Endothelial cell of umbilical vein (primary cell): ENCODE measurements at places on chromosomes 6 and 20.
A peak's percentile ranks its signal among the peaks of the same experiment; 100 is the strongest.

GRCh38 chr20:47016068-47016664, 121.5 kb downstream of the EYA2 start:
- no peak for DNase-seq

GRCh38 chr6:163390770-163391169, 23.7 kb upstream of the QKI start:
- no peak for DNase-seq

DNA sequence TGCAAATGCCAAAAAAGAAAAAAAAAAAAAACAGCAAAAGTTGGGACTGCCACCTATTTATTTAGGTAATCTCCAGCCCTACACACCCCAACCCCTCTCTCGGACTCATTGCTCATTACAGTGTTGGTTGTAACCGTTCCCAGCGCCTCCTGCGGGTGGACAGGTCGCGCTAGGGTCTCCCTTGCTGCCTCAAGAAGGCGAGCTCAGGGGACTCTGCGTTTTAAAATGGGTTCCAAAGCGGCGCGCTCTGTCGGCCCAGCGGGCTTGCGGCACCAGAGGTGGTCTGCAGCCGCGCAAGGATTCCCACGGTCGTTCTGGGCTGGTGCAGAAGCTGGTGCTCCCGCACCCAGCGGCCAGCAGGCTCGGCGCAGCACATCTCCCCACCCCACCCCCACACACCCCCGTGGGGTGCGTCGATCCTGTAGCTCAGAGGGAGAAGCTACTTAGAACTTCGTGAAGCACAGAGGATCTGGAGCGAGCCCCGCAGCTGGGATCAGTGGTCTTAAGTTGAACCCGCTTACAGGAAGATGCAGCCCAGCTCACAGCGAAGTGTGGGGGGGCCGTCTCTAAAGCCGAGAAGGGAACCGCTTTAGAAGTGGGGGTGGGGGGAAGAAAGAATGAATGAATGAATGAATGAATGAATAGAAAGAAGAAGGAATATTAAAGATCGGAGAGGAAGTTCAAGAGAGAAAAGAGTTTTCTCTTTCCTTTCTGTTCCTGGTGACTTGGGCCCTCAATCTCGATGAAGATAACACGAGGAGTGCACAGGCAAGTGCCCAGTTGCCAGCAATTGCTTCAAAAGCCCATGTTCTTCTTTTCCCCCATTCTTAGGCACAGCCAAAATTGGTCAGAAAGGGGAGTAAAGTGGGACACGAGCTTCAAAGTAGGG, 780 bp downstream of the TFAP2A start:
- no peak for DNase-seq

GRCh38 chr6:105819745-105820144, 266.4 kb upstream of the PRDM1 start:
- DNase-seq, result no peak

DNA sequence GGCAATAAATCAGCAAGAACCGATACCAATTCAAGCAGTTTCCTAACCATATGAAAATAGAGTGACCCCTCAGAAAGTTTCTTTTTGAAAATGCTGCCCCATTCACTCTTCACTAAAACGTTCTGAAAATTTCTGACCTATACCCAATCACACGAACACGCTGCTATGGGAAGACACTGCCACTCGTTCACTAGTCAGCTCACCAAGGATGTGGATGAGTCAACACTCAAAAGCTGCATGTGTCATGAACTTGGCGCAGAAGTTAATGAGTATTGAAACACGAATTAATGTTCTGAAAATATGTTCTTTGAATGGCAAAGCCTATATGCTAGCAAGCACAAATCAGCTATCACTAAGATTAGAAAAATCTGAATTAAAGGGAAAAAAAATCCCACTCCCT, 84.2 kb downstream of the PREP start:
- DNase-seq, result no peak

DNA sequence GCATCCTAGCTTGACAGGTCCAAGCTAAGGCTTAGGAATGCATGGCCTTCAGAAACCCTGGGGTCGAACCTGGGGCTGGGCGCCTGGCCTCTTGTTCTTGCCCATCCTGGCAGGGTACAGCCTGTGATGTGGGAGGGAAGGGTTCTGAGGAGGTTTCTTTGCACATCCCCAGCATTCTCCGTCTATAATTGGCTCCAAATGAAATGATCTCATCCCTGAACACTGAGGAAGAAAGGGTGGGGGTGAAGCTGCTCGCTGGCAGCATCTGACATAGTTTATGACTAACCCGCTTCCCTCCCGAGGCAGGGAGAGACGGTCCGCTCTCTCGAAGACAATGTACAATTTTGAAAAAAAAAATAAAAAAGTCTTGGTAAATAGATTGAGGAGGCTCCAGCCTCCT, 67.1 kb upstream of the ZNFX1 start:
- DNase-seq, result peak; percentile 63

DNA sequence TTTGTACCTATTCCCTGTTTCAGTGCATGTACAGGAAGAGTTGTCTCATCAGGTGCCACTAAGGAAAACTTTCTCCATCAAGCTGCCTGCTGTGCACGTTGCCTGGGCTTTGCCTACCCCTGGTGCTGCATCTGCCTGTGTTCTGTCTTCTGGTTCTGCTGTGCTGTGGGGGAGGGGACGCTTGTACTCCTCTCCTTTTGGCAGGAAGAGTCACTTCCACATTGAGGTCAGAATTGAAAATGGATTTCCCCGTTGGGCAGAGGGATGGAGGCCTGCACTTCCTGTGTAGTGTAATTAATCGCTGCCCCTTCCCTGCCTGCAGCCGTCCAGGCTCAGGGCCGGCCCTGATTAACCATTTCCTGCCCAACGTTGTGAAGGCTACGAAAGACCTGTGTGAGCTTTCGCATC, 153.3 kb downstream of the SCML4 start:
- DNase-seq, result peak; percentile 66

- peak; percentile 100 for DNase-seq
These were observed 67.2 kb upstream of the TBC1D7 start for GRCh38 chr6:13395272-13396237.
